Right kidney (tissue), 9 donors: ENCODE measurements at places on chromosomes 6 and 20.

- DNase-seq = no peak
Measured at GRCh38 chr6:10613723-10614122, 80.7 kb downstream of the C6orf52 start.

- DNase-seq = no peak
Measured at GRCh38 chr20:42179768-42180167, 561.6 kb upstream of the CHD6 start.

- no peak for DNase-seq
Measured at GRCh38 chr6:42694586-42694985, 27.8 kb downstream of the PRPH2 start.

- DNase-seq = no peak
Measured at GRCh38 chr6:140538926-140539325, 1164.5 kb upstream of the CITED2 start.

DNA sequence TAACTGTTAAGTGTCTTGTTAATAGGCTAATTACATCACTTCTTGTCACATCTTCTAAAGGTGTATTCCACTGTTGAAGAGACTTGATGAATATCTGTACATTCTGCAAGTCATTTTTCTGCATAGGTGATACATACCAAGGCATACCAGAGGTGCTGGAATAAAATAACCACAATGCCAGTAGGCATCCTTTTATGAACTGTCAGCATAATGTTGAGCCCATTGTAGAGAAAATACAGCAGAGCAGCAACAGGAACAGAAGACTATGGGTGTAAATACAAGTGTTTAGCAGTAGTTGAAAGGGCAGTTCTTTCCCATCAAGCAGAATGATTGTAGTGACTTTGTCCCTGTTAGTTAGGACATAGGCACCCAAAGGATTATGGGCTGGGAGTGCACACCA is 44.4 kb upstream of the ZNF337 start:
- DNase-seq = no peak

DNA sequence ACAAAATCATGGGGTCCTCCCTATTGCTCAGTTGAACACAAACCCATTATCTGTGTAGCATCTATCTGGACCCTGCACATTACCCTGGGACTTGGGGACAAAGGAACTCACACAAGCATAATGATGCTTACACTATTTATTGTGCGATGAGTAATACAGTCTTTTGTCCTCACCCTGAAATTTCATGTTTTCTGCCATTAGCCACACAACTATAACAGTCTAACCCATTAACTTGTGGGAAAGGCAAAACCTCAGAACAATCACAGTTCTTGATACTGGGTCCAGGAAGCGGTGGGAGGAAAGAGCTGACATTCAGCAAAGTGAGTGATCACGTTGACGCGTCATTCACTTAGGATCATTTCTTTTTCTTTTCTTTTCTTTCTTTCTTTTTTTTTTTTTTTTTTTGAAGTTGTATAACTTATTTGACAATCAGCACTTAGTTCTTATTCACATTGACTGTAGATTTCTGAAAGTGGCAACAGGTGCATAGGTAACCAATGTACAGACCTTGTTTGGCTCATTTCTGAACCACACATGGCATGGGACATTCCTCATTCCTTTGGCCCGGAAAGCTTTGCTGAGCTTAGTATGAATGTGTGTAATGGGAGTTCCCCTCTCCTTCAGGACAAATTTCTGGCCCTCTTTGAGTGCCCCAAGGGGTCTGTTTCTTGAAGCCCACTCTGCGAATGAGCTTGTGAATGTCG is 94.8 kb upstream of the CNKSR3 start:
- no peak for DNase-seq

- DNase-seq = peak; percentile 73
Measured at GRCh38 chr6:163414946-163415619, 565 bp downstream of the QKI start.

DNA sequence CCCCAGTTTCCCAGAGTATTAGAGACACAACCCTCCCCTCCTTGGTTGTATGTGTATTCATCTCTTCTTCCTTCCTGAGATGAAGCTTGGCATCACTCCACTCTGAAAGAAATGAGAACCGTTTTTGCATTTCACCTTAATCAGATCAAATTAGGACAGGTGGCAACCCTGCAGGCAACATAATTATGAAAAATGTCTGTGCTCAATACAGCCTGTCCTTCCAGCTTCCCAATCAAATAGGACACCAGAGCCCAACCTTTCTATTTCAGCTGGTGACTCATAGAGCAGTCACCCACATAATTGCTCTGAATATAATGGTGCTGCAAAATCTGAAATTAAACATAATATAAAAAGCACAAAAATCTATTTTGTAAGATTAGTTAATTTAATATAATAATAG is 310.2 kb upstream of the AGPAT4 start:
- no peak for DNase-seq

DNA sequence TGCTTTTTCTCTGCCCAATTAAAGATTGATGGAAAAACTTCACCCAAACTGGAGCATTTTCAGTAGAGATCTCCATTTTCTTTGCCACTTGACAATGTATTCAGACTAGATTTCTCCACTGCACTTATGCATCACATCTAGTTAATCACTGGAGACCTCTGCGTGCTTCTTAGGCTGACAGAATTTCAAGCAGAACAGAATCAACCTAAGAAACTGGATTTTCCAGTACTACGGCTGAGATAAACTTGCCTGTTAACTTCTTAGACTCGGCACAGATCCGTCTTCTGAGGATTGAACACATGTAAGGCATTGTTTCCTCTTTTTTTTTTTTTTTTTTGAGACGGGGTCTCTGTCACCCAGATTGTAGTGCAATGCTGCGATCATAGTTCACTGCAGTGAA is 139.2 kb downstream of the LRRC1 start:
- no peak for DNase-seq

DNA sequence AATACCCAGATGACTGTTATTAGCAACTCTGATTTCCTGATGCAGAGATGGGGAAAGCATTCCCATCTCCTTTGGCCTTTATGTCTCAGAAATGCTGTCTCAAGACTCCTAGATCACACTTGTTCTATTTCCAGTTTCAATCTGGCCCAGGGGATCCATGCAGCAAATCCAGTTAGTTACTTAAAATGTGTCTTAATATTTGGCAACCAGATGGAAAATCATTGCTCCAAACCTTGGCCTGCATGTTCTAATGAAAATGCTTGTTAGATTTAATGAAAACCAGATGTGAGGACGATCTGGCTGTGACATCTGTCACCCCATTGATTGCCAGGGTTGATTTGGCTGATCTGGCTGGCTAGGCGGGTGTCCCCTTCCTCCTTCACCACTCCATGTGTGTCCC is 125.2 kb downstream of the TSHZ2 start:
- no peak for DNase-seq

GRCh38 chr6:167350275-167350696 is 25.4 kb downstream of the TTLL2 start:
- peak; percentile 57 for DNase-seq

GRCh38 chr6:60671369-60671768 is 1614.7 kb downstream of the KHDRBS2 start:
- no peak for DNase-seq

GRCh38 chr6:150905769-150906168 is 40.3 kb downstream of the MTHFD1L start:
- no peak for DNase-seq

- DNase-seq = no peak
Measured at GRCh38 chr6:44439270-44440045, 52.0 kb downstream of the CDC5L start.

DNA sequence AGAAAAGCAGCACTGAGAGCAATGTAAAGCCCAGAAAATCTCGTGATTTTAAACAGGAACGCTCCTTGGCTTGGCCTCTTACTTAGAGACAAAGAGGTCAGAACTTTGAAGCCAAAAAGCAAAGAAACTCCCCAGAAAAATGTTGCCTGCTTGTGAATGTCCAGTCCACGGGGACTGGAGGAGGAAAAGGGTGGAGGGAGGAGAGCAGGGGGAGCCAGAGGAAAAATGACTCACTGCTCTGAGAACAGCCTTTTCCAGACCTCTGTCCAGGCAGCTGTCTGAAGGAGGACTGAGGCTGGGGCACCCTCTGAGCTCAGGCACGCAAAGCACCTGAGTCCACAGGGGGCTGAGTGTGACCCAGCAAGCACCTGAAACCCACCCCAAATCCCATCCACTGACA is 64.7 kb downstream of the TRAM2 start:
- peak; percentile 11 for DNase-seq

DNA sequence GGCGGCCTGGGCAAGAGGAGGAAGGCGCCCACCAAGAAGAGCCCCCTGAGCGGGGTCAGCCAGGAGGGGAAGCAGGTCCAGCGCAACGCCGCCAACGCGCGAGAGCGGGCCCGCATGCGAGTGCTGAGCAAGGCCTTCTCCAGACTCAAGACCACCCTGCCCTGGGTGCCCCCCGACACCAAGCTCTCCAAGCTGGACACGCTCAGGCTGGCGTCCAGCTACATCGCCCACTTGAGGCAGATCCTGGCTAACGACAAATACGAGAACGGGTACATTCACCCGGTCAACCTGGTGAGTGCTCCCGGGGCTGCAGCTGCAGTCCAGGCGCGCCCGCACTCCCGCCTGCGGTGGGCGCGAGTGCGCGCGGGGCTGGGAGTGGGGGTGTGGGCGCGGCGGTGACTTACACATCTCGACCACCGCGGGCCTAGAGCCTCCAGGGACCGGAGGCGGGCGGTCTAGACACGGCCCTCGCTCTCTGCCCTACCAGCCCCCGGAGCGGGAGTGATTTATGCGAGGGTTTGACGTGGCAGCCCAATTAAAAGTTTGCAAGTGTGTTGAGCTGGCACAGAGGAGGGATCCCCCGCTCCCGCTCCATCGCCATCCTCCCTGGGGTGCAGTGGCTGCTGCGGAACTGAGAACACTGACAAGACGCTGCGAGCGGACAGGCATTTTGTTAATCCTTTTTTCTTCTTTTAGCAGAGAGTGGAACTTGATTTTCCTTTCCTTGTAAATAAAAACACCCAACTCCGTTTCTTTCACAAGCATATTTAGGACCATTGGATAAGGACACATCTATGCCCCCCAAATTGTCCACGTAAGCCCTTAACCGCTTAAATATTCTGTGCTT is 867 bp downstream of the TCF21 start:
- peak; percentile 86 for DNase-seq

- no peak for DNase-seq
Measured at GRCh38 chr6:46288835-46289234, 118.1 kb upstream of the ENPP5 start.

DNA sequence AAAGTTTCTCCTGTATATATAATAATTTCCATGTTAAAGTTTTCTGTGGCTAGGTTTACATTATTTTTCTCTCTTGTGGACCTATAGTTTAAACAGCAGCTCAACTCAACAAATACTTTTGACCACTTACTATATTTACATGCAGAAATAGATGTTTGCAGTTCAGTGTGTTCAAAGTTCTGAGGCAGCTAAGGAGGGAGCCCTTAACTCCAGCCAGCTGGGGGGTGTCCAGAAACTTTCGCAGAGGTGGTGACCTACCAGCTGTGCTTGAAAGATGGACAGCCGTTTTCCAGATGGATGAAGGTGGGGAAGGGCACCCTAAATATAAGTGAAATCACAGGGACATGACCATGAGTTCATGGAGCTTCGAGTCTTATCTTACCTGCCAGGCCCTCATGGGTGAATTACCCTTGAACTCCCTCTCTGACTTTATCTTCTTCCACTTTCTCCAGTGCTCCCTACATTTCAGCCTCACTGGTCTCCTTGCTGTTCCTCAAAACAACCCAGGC is 33.4 kb downstream of the DHX35 start:
- no peak for DNase-seq

- DNase-seq = peak; percentile 40
Measured at GRCh38 chr6:168100803-168101589, 22.0 kb upstream of the FRMD1 start.

GRCh38 chr6:35015996-35016395 is 125.1 kb downstream of the TCP11 start:
- no peak for DNase-seq

DNA sequence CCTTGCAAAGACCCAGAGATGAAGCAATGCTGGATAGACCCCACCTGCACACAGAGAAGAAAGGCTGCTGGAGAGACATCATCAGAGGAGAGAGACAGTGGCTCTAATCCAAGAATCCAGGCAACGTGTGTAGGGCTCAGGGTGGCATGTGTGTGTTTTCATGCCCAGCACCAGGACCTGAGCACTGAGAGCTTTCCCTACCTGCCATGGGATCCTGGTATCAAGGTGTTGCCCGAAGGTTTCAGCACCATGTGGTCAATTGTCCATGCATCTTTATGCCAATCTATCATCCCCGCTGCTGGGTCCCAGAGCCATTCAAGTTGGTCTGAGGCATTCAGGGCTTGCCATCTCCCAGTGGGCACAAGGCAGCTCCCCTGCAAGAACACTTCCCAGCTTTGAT is 7.5 kb upstream of the CD93 start:
- no peak for DNase-seq

GRCh38 chr20:56004007-56004406 is 1.3 kb downstream of the CBLN4 start:
- DNase-seq = peak; percentile 63

DNA sequence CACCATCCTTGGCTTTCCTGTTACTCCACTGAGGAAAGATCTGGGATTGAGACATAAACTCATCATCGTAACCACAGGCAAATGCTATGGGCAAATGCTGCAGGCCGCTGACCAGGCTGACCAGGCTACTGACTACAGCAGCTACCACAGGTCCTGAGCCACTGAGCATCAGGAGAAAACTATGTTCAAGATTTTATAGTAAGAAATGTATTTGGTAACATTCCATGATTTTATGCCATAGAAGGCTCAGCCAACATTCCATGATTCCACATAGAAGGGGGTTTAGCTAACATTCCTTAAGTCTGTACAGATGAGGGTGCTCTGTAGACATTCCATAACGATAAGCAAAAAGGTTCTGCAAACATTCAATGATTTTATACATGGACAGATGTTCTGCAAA is 16.1 kb upstream of the B4GALT5 start:
- DNase-seq = no peak

GRCh38 chr6:109715616-109716015 is 24.5 kb downstream of the FIG4 start:
- DNase-seq = no peak

- DNase-seq = no peak
Measured at GRCh38 chr6:105954148-105954547, 132.0 kb upstream of the PRDM1 start.

DNA sequence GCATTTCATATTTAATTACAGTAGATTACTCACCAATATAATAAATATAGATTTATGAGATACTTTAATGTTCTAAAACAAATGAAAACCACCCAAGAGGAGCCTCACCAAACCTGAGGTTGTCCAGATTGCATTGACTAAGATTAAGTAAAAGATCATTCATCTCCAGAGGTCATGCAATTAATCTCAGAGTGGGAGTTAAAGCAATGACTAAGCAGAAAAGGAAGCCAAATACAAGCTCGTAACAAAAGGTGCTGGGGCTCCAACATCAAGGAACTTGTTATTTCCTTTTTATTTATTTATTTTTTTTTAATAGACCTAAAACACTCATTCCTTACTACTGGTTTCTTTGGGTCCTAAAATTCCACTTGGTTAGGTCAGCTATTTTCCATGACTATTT is 57.7 kb downstream of the RSPO3 start:
- no peak for DNase-seq

DNA sequence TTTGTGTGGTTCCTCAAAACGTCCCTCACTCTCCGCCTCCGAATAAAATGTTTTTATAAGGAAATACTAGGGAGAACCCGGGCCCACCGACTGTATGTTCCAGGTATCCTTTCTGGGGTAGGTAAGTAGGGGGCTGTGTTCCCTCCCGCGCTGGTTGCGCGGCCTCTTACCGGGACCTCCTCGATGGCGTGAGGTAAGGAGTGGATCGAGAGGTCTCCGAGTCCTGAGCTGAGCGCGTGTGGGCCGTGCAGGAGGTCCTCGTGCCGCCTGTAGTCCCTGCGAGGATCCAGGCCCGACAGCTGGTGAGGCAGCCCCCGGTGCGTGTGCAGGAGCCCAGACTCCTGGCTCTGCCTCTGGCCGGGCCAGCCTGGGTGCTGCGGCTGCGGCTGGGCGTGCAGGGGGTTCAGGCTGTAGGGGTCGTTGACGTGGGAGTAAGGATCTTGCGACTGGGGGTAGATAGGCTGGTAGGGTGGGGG is 5.1 kb downstream of the TFAP2A start:
- DNase-seq = peak; percentile 70
